Thoracic aorta endothelial cell (primary cell): ENCODE measurements at places on chromosomes 6 and 20. TPM values are rescaled to one million over a fixed set of nuclear protein-coding genes. Genes with fewer than 3 reads are reported as not detected.

Gene EGFL8
- total RNA-seq, result 1.1 and 1.2 TPM in 2 replicates

Gene PKIB
- total RNA-seq, result 0.22 TPM in 1 of 2 replicates, not detected in the other

Gene POU5F1
- 0.27 TPM in 1 of 2 replicates, not detected in the other for total RNA-seq

Gene BPHL
- total RNA-seq, result 12.2 and 13.9 TPM in 2 replicates

Gene PEX7
- total RNA-seq, result 5.3 and 5.5 TPM in 2 replicates

Gene NKX2-2
- total RNA-seq, result not detected in 2 replicates

Gene LPA
- not detected in 2 replicates for total RNA-seq

Gene TSBP1
- total RNA-seq, result not detected in 2 replicates

Gene COL9A3
- total RNA-seq, result 0.27 and 0.29 TPM in 2 replicates

Gene SOX18
- total RNA-seq, result 25.5 and 42.1 TPM in 2 replicates

Gene RBBP8NL
- total RNA-seq, result not detected in 2 replicates

Gene MATN4
- not detected in 2 replicates for total RNA-seq

Gene CAGE1
- under 0.01 and 0.07 TPM in 2 replicates for total RNA-seq

Gene PGC
- not detected in 2 replicates for total RNA-seq

Gene ANKRD66
- total RNA-seq, result not detected in 2 replicates

Gene ADA
- 14.1 and 14.5 TPM in 2 replicates for total RNA-seq

Gene DNMT3B
- total RNA-seq, result 3.9 and 6.2 TPM in 2 replicates

Gene ZBTB46
- 2.9 and 3.2 TPM in 2 replicates for total RNA-seq

Gene PDCD2
- total RNA-seq, result 112 and 120 TPM in 2 replicates

Gene WFDC12
- not detected in 2 replicates for total RNA-seq

Gene JPH2
- total RNA-seq, result not detected in 2 replicates

Gene ADISSP
- 29.0 and 33.6 TPM in 2 replicates for total RNA-seq

Gene ITCH
- 82.4 and 84.1 TPM in 2 replicates for total RNA-seq

Gene BEND6
- total RNA-seq, result 1.0 and 1.1 TPM in 2 replicates

Gene PSORS1C2
- total RNA-seq, result not detected in 2 replicates

Gene BMP7
- not detected in 2 replicates for total RNA-seq

Gene ERVFRD-1
- not detected in 2 replicates for total RNA-seq

Gene PSMB8
- 29.1 and 49.2 TPM in 2 replicates for total RNA-seq

Gene GGTLC1
- total RNA-seq, result not detected in 2 replicates

Gene BTN3A1
- 11.5 and 12.2 TPM in 2 replicates for total RNA-seq

Gene HUS1B
- total RNA-seq, result 1.7 and 3.2 TPM in 2 replicates

Gene GTSF1L
- total RNA-seq, result not detected in 2 replicates

Gene SYCP2L
- not detected in 2 replicates for total RNA-seq

Gene COQ3
- 5.2 and 6.7 TPM in 2 replicates for total RNA-seq

Gene PTP4A1
- 66.6 and 81.5 TPM in 2 replicates for total RNA-seq

Gene ZNF184
- total RNA-seq, result 8.3 and 9.7 TPM in 2 replicates

Gene MLN
- total RNA-seq, result not detected in 2 replicates

Gene ZNF292
- 46.2 and 46.5 TPM in 2 replicates for total RNA-seq

Gene NRSN1
- not detected in 2 replicates for total RNA-seq

Gene LRFN2
- total RNA-seq, result not detected in 2 replicates

Gene ZNF311
- total RNA-seq, result 0.50 and 0.66 TPM in 2 replicates

Gene MUC22
- not detected in 2 replicates for total RNA-seq

Gene APOM
- total RNA-seq, result 0.29 TPM in 1 of 2 replicates, not detected in the other

Gene ARMH2
- not detected in 2 replicates for total RNA-seq

Gene CD93
- 323 and 495 TPM in 2 replicates for total RNA-seq

Gene CDK5RAP1
- 25.5 and 25.8 TPM in 2 replicates for total RNA-seq

Gene DBNDD2
- total RNA-seq, result 14.1 and 22.8 TPM in 2 replicates

Gene PDE10A
- 9.1 and 18.9 TPM in 2 replicates for total RNA-seq

Gene RNF114
- 75.1 and 96.7 TPM in 2 replicates for total RNA-seq

Gene SLC44A4
- 0.13 and 0.65 TPM in 2 replicates for total RNA-seq

Gene ZSCAN16
- total RNA-seq, result 7.1 and 8.4 TPM in 2 replicates

Gene MAS1
- total RNA-seq, result not detected in 2 replicates

Gene FOXQ1
- under 0.01 TPM in 1 of 2 replicates, not detected in the other for total RNA-seq
